ENCODE measurements at places on chromosomes 2 and 18.

- peak; percentile 43 for DNase-seq
Observed at GRCh38 chr2:173402405-173402974, 47.8 kb downstream of the CDCA7 start.

DNA sequence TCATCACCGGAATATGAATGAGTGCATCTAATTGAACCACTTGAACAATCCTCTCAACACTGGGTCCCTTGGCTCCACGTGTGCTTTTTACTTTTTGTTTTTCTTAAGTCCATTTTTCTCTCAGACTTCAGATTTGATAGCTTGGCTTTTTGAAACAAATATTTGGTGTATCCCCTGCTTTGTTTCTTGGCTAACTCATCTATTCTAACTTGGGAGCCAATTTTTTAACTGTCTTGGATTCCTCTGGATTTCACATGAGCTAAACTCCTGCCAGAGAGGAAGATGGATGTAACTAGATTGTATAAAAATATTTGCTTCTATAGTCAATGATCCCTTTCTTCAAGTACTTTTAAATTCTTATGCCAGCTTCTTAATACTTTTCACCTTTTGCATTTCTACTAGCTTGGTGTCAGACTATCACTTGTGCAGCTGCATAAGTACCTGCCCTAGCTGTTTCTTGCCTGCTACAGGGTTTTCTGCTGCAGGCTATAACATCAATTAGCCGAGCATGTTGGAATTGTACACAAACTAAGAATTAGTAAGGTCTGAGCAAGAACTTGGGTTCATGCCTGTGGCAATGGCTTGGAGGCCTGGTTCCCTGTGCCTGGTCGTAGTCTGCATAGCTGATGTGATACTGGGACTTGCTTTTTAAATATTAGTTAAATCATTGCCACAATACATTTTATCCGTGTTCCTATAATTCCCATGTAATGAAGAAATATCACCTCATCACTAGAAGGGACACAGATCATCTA is 281.5 kb downstream of the EN1 start:
- no peak for DNase-seq

- DNase-seq = no peak
Observed at GRCh38 chr2:15826273-15826717, 114.1 kb upstream of the MYCN start.

GRCh38 chr2:12970861-12971260 is 254.1 kb downstream of the TRIB2 start:
- DNase-seq = no peak

DNA sequence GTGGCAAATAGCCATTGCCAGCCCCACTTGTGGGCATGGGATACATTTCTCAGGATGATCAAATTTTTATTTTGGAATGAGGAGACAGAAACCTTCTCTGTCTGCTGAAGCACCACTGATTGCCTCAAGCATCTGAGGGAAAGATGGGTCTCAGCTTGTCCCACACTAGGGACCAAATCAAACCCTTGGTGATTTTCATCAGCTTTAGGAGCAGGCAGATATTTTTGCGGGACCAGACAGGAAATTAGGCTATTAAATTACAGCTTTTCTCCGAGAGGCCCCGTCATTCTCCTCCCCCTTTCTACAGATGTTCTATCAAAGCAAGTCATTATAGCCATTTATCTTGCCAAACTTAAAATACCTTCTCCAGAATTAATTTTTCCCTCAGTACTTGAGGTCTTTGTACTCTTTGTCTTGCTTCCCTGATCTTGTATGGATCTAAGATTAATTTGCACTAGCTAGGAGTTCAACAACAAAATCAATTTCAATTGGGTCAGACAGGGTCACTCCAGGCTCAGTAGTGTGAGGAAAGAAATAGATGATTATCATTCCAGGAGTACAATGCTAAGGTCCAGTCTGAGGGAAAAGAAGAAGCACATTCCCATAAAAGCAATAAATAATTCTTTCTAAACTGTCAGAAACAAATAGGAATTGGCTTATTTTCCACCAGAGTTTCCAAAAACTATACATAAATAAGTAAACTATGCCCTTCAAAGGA is 818.1 kb upstream of the SOX11 start:
- no peak for DNase-seq

DNA sequence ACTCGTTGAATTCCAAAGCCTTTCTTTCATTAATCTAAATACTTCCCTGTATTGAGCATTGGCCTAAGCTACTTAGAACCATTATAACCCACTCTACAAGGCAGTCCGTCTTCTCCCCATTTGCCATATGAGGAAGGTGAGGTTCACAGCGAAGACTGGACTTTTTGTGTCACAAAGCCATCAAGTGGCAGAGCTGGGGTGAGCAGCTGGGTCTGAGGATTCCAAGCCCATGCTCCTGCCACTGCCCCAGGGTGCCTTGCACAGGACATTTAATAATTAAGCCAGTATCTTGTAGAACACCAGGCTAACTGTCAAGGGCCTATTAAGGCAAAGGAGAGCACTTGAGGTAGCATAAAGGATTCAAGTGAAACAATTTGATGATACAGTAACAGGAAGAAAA is 68.8 kb upstream of the ZNF397 start:
- no peak for DNase-seq

- DNase-seq = no peak
Observed at GRCh38 chr2:60742419-60742818, 13.6 kb upstream of the PAPOLG start.
